Upper lobe of right lung (tissue), 1 donor: ENCODE measurements at places on chromosomes 4 and X. TPM values are rescaled to one million over a fixed set of nuclear protein-coding genes. Genes with fewer than 3 reads are reported as not detected.

- no peaks in the 10 kb centered on the region for H3K27me3 ChIP-seq
- no peak overlapping the region for H3K4me3 ChIP-seq
- peaks cover 26% of the 10 kb centered on the region for H3K36me3 ChIP-seq
- H3K27ac ChIP-seq = no peak overlapping the region
These were observed 131.4 kb downstream of the PTTG2 start for GRCh38 chr4:38091636-38092035.

DNA sequence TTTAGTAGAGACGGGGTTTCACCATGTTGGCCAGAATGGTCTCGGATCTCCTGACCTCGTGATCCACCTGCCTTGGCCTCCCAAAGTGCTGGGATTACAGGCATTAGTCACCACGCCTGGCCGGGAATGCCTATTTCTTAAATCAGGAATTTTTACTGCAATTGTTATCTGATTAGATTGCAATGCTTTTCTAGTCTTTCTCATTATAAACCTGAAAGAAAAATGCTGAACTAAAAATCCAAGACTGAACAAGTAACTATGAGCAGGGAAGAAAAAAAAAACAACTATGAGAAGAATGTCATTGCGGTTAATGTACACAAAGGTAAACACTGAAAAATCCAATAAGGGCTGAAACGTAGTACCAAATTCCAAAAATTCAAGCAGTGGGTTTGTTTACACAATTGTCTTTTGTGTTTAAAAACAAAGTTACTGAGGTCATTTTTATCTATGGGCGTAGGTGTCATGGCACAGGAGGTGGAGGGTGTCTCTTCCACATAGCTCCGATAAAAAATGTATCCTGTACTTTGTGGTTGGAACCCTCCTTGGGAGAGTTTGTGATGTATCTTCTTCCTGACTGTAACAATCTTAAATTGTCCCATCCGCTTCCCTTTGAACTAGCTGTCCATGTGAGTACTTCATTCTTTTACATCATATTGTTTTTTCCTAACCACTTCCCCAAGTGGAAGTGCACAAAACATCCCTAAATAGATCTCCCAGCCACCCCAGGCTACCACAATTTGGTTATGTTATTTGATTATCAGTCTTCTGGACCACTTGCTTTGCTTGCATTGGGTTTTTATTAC is 11.1 kb upstream of the TMEM156 start:
- no peaks in the 10 kb centered on the region for H3K27me3 ChIP-seq
- no peak for DNase-seq
- peak overlapping the region; percentile 81 for H3K27ac ChIP-seq

GRCh38 chrX:9127986-9128385 is 94.1 kb upstream of the FAM9B start:
- no peak for DNase-seq
- H3K36me3 ChIP-seq = no peaks in the 10 kb centered on the region
- H3K27ac ChIP-seq = no peak overlapping the region

GRCh38 chr4:180564448-180564847 is 1678.8 kb upstream of the TENM3 start:
- no peak overlapping the region for H3K27ac ChIP-seq
- no peak for DNase-seq
- no peak overlapping the region for H3K4me3 ChIP-seq
- no peaks in the 10 kb centered on the region for H3K36me3 ChIP-seq

RAB41 gene
- total RNA-seq = not detected

- no peaks in the 10 kb centered on the region for H3K36me3 ChIP-seq
- no peak overlapping the region for H3K4me3 ChIP-seq
- H3K27ac ChIP-seq = no peak overlapping the region
These were observed 188.0 kb upstream of the TBC1D9 start for GRCh38 chr4:140944199-140944515.

- H3K27me3 ChIP-seq = no peaks in the 10 kb centered on the region
- H3K4me3 ChIP-seq = no peak overlapping the region
- H3K4me1 ChIP-seq = no peaks in the 10 kb centered on the region
- H3K27ac ChIP-seq = no peak overlapping the region
- DNase-seq = no peak
These were observed 1821.7 kb downstream of the ARAP2 start for GRCh38 chr4:34422472-34423175.

SLC7A11 gene
- 3.8 TPM for total RNA-seq

DUX4 gene
- total RNA-seq = not detected

- no peak for DNase-seq
- H3K4me3 ChIP-seq = no peak overlapping the region
- no peaks in the 10 kb centered on the region for H3K4me1 ChIP-seq
- no peaks in the 10 kb centered on the region for H3K36me3 ChIP-seq
- no peaks in the 10 kb centered on the region for H3K27me3 ChIP-seq
These were observed 181.1 kb upstream of the SPRY1 start for GRCh38 chr4:123215536-123215935.

DNA sequence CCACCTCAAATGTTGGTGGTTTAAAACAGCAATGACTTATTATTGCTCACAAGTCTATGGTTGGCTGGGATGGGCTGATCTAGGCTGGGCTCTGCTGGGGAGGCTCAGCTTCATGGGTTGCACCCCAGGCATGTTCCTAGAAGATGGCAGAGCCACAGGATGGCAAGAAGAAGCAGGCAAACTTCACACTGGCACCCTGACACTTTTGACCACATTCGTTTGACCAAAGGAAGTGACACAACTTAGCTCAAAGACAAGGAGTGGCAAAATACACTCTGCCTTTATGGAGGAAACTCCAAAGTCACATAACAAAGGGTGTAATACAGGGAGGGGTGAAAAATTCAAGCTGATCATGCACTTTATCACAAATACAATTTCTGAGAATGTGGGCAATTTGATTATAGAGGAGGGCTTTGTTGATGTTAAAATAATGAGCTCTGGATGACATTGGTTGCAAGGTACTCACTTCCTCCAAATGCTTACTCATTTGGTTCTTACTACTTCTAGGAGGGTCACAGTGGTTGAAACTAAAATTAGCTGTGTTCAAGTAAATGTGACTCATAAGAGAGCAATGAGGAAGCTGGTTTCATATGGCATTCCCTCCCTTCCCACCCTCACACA is 249.2 kb upstream of the RPS6KA3 start:
- no peak overlapping the region for H3K4me3 ChIP-seq
- H3K27ac ChIP-seq = no peak overlapping the region
- no peaks in the 10 kb centered on the region for H3K4me1 ChIP-seq
- DNase-seq = no peak
- H3K27me3 ChIP-seq = no peaks in the 10 kb centered on the region
- H3K36me3 ChIP-seq = no peaks in the 10 kb centered on the region

- H3K27me3 ChIP-seq = no peaks in the 10 kb centered on the region
- H3K27ac ChIP-seq = no peak overlapping the region
- no peak overlapping the region for H3K4me3 ChIP-seq
- no peak for DNase-seq
These were observed 117.5 kb downstream of the ZNF330 start for GRCh38 chr4:141338238-141338637.

FGFBP2 gene
- 5.6 TPM for total RNA-seq

DNA sequence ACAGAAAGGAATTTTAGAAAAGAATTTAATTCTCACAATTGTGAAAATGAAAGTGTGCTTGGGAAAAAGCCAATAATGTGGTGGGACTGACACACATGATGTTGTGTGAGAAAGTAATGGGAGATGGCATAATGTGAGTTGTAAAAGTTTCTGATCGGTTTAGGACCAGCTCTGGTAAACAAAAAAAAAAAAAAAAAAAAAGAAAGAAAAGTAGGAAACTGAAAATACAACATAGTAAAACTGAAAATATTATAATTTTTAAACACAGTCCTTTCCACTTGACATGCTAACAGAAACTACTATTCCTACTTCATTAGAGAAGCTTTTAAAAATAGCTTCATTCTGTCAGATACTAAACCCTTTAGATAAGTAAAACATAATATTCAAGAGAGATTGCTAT is 28.2 kb downstream of the RAP1GDS1 start:
- no peak overlapping the region for H3K4me3 ChIP-seq
- H3K27ac ChIP-seq = no peak overlapping the region
- peaks cover 5% of the 10 kb centered on the region for H3K36me3 ChIP-seq
- no peak for DNase-seq
- no peaks in the 10 kb centered on the region for H3K27me3 ChIP-seq

FRG2 gene
- not detected for total RNA-seq

CSAG3 gene
- total RNA-seq = not detected

PABPC5 gene
- total RNA-seq = 1.9 TPM

GRCh38 chr4:30535255-30535654 is 184.9 kb upstream of the PCDH7 start:
- H3K27me3 ChIP-seq = no peaks in the 10 kb centered on the region
- H3K27ac ChIP-seq = no peak overlapping the region
- H3K4me3 ChIP-seq = no peak overlapping the region
- no peak for DNase-seq
- no peaks in the 10 kb centered on the region for H3K36me3 ChIP-seq

TMSB15C gene
- total RNA-seq = 1.0 TPM

GRCh38 chr4:102143433-102143832 is 201.8 kb downstream of the SLC39A8 start:
- H3K36me3 ChIP-seq = no peaks in the 10 kb centered on the region
- no peak overlapping the region for H3K27ac ChIP-seq
- DNase-seq = no peak

TRMT44 gene
- 24.2 TPM for total RNA-seq

GRCh38 chrX:130846746-130847145 is 56.3 kb downstream of the ENOX2 start:
- H3K27me3 ChIP-seq = no peaks in the 10 kb centered on the region
- H3K4me3 ChIP-seq = no peak overlapping the region
- no peak for DNase-seq
- H3K4me1 ChIP-seq = no peaks in the 10 kb centered on the region
- H3K36me3 ChIP-seq = no peaks in the 10 kb centered on the region
- no peak overlapping the region for H3K27ac ChIP-seq

DNA sequence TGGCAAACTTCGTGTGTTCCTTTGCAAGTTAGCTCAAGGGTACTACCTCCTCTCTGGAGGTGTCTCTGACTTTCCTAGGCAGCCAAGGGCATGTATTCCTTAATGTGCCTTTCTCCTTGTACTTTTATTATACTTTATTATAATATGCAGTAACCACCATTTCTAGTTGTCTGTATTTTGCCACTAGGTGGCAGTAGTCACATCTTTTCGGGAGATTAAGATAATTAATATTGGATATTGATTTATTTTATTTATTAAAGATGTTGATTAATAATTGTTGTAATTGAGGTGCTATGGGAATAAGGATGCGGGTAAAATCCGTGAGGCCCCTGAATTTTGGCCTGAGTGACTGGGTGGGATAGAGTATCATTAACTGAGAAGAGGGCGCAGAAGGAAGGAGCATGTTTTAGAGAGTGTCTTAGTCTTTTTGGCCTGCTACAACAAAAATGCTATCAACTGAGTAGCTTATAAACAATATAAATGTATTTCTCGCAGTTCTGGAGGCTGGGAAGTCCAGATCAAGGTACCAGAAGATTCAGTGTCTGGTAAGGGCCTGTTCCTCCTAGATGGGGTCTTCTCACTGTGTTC is 153.3 kb downstream of the TMEM164 start:
- H3K27me3 ChIP-seq = no peaks in the 10 kb centered on the region
- H3K36me3 ChIP-seq = no peaks in the 10 kb centered on the region
- no peak overlapping the region for H3K4me3 ChIP-seq
- DNase-seq = no peak
- no peaks in the 10 kb centered on the region for H3K4me1 ChIP-seq

RENBP gene
- 46.4 TPM for total RNA-seq

DNA sequence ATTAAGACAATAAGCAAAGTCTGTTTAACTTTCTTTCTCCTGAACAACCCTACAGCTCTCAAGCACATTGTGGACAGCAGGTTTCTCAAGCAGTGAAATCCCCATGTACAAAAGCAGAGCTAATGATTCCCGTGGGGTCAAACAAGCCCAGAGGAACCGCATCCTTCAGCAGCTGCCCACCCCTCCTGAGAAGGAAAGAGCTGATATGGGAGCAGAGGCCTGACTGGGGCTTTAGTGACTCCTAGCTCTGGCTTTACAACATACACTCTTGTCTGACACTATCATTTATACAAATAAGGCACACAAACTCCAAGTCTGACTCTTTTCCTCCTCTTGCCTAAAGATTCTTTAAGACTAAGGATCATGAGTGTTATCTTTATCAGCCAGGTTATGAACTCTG is 32.8 kb downstream of the HDAC8 start:
- DNase-seq = no peak
- no peak overlapping the region for H3K4me3 ChIP-seq
- H3K27me3 ChIP-seq = no peaks in the 10 kb centered on the region
- H3K27ac ChIP-seq = no peak overlapping the region
- H3K4me1 ChIP-seq = no peaks in the 10 kb centered on the region

DNA sequence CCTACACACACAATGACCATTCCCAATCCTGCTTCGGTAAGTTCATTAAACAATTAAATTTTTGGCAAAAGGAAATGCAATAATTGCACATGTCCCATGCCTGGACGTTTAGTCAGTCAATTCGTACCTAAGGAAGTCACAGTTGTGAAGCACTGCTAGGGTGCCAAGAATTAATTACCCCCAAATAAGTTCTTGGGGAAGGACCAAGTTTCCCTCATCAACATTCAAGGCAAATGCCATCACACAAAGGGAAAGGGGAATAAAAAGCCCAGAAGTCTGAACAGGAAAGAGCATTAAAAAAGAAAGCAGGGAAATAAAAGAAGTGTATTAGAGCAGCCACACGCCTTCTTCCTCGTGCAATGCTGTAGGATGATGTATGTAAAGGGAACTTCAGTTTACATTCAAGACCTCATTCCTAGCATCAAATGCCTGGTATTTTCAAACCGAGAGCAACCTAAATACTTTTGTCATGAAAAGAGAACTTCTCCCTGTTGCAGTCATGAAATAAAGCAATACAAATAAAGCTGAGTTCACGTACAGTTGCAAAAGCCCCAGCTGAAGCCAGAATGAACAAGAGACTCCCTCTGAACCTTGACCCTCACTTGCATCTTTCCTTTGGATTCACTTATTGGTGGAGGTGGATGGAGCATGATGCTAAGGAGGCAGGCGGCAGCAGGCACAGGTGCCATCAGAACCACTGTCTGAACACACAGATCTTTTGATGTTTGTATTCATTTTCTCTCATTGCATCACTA is 124.0 kb upstream of the PPARGC1A start:
- H3K4me3 ChIP-seq = no peak overlapping the region
- H3K4me1 ChIP-seq = no peaks in the 10 kb centered on the region
- no peaks in the 10 kb centered on the region for H3K27me3 ChIP-seq

GRCh38 chr4:95537191-95537590 is 11.6 kb downstream of the UNC5C start:
- DNase-seq = no peak
- peak overlapping the region; percentile 55 for H3K27ac ChIP-seq
- H3K4me3 ChIP-seq = peak overlapping the region; percentile 5
- no peaks in the 10 kb centered on the region for H3K27me3 ChIP-seq
- no peaks in the 10 kb centered on the region for H3K36me3 ChIP-seq
